ENCODE measurements at places on chromosomes 4 and X.

GRCh38 chrX:119177278-119177677 is 49.7 kb upstream of the KIAA1210 start:
- DNase-seq, result no peak

DNA sequence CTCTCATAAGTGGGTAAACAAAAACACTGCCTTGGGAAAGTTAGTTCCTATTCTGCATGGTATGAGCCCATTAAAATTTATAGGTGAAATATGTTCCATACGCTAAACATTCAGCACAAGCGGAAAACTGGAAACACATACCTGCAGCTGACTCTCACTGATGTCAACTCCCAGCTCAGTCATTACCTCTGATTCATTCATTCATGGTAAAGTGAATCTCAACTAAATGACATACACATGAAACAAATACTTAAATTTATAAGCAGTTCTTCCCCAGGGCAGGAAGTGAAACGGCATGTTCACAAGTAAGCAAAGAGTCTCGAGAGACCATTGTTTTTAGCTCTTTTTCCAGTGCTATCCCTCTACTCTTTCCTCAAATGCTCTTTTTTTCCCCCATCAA is 1.6 kb downstream of the SLC10A6 start:
- DNase-seq, result no peak

- no peak for DNase-seq
These were observed 107.1 kb upstream of the ARHGAP24 start for GRCh38 chr4:85367815-85368214.

DNA sequence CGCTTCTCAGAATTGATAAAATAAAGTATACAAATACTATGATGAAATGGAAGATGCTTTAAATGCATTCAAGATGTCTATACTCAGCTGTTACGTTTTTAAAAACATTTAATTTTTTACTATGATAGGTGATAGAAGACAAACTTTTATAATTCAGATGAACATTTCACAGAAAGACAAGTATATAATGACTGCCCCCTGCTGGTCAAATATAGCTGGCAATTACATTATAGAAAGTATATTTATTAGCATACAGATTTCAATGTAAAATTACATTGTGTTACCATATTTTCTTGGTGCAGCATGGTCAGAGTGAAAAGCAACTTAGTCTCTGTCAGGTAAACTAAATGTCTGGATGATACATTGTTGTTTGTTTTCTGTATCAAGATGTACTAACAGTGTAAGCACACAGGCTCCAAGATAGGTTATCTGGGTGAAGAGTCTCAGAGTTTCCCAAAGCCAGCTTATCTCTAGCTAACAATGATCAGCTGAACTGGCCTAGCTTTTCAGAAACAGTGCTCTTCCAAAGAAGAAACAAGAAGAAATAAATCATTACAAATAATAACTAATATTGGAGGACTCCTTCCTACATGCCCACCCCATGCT is 54.1 kb downstream of the SRPX start:
- no peak for DNase-seq

GRCh38 chr4:38113551-38113950 is 153.4 kb downstream of the PTTG2 start:
- DNase-seq, result no peak

DNA sequence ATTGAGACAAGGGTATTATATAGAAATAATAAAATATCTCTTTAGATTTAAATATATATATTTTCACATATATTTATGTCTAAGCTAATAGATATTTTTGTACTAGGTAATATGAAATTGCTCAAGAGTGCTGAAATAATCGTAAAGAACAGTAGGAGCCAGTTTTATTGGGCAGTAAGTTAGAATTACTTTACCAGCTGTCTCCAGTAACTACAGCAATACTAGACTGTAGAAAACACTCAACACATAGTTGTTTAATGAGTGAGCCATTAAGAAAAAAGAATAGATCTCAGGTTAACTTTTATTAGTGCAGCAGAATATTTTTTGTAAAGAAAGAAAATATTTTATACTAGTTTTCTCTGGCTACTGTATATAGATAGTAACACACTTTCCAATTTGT is 715.2 kb downstream of the TRIML1 start:
- no peak for DNase-seq

DNA sequence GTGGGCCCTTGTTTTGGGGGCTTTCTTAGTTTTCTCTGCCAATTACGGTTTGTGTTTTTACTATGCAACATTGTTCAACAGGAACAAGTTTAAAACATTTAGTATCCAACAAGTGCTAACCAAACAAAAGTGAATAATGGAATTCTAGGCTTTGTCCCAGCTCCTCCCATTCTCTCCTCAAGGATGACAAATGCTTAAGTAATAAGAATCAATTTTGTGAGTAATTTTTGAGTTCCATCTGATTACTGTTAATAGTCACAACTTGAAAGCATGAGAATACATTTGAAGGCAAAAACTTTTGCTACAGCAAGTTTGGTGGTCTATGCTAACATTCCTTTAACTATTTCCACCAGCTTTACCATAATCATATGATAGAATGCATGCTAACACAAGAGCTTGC is 78.1 kb upstream of the HPGD start:
- no peak for DNase-seq

DNA sequence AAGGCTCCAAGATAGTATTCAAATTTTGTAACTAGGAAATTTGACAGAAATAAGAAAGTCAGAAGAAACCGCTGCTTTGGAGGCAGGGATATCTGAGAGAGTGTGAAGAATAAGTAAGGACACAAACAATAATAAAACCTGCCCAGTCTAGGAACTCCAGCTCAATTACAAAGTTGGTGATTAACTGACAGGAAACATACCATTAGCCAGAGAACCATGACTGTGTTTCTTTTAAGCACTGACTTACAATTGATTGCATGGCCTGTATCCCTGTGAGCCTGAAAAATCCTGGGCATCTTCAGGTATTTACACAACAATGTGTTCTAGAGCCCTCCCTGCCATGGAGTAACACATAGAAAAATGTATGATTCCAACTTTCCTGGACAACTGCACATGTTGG is 127.4 kb downstream of the GRIA3 start:
- no peak for DNase-seq

All from activated T-helper 1 cell treated with Interleukin-2 at 50 U/mL for 16 hours (primary cell).